ENCODE measurements at places on chromosomes 4 and X.

GRCh38 chr4:181138116-181138515 is 1105.1 kb upstream of the TENM3 start:
- DNase-seq = no peak

DNA sequence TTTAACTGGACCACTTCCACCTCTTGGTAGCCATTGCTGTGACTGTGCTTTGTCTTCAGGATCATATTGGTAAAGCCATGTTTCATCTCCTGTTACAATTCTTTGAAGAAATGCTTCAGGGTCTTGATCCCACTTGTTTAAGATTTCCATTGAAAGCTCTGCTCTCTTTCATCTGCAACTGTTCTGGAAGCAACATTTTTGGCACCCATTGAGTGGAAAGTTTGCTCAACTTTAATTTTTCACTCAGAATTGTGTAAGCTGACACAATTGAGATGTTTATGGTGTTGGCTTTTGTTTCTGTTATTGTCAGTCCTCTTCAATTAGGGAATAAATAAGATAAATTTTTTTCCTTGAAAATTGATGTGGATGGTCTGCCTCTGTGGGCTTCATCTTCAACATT is 237.4 kb downstream of the MAPK10 start:
- DNase-seq = no peak

GRCh38 chrX:102978594-102978993 is 41.5 kb downstream of the RAB40AL start:
- no peak for DNase-seq

DNA sequence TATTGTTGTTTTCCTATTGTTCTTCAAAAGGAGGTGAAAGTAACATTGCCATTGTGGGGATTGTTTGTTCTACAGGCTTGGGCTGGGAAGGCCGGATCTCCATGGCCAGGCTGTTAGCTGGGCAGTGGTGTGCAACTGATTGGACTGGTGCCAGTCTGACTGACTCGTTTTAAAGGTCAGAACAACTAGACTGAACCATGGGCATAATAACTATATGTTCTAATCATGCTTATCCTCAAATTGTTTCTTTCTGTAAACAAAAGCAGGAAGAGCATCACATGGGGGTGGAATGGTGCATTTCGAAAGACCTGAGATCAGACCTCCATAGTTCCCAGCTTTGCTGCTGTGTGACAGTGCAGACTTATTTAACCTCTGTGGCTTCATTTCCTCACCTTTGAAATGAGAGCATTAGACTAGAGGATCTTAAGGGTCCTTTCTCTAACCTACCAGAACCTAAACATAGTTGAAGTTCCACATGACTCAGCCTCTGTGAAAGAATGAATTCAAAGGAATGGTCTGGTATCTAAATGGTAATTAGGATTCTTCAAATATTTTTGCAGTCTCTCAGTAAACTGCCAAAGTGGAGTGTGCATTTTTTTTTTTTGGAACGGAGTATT is 66.7 kb upstream of the PGRMC2 start:
- DNase-seq = peak; percentile 38

DNA sequence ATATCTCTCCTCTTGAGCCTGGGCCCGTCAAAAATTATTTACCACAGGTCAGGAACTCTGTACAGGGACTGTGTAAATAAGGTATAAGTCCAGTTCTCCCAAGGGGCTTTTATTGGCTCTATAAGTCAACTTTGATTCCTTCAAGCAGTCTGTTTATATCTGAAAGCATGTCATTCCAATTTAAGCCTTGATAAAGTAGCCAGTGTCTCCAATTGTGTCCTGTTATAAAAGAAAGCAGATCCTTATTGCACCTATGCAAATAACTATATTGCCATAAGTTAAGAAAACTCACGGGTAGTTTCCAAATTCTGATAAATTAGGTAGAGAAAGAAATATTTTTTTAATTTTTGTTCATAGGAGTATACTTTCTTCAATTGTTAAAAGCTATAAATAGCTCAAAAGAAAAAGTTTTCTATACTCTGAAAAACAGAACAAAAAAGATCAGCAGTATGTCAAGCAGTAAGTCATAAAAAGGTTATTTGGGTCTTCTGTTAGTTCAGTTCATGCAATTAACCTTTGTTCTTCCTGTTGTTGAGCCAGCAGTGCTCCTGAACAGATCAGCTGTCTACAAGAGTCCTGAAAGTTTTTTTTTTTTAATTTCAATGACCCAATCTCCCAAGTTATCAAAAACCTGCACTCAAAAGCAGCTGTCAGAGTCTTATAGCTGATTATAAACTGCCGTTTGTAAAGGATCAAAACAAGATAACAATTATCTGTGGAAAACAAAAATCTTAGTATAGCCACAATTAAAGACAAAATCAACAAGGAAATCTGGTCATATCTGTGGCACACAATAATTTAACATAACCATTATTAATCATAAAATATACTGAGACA is 178.4 kb upstream of the GALNT7 start:
- DNase-seq = no peak

DNA sequence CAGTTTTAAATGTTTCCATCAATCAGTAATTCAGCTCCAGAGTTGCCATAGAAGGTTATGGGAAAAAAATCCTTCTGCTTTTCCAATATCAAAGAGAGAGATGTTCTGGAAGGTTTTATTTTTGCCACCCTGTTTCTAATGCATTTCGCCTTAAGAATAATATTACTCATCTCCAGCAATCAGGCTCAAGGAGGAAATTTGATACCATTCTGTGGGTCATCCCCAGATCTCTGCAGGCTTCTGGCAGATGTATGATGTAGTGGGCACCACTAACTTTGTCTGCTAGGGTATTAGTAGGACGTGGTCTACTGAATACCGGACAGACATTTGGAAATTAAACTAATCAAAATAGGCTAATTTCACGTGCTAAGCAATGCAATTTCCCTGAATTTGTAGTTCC is 645.4 kb upstream of the TENM3 start:
- DNase-seq = no peak

GRCh38 chr4:117063961-117064696 is 21.2 kb downstream of the TRAM1L1 start:
- no peak for DNase-seq

GRCh38 chr4:121400632-121401031 is 19.8 kb upstream of the QRFPR start:
- no peak for DNase-seq

DNA sequence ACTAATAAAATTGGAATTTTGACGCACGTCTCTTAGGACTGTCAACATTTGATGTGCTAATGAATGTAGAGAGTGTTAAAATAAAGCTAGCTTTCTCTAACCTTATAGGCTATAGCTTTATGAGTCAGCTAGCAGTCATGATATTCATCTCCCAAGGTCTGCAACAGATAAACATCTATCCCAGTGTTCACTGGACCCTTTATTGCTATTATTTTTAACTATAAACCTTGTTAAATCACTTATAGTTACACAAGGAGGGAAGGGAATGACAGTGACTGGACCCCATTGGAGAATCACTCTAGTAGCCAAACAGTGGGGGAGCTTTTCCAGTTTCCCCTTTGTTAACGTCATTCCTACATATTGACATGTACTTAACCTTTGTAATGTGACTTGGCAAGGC is 67.9 kb upstream of the SHISA3 start:
- no peak for DNase-seq

- DNase-seq = no peak
These were observed 89.4 kb upstream of the TRIM2 start for GRCh38 chr4:153114771-153115321.

GRCh38 chr4:115763051-115763450 is 649.6 kb upstream of the NDST4 start:
- DNase-seq = no peak

- DNase-seq = no peak
These were observed 11.2 kb downstream of the CDKN2AIP start for GRCh38 chr4:183455431-183456195.

DNA sequence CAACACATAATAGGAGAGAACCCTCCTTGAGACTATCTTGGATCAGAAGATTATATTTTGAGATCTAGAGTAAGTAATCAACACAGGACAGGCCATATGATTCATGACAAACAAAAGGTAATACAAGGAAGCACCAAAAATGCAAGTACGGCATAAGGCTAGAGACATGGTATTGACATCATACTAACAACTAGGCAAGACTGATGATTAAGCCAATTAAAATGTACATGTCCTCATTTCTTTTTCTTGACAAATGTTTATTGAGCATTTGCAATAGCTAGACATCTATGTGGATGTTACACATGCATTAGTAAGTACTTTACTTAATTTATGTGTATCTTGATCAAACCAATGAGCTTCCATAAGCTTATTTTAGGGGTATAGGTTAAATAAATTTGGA is 695.7 kb upstream of the GALNTL6 start:
- DNase-seq = no peak

GRCh38 chr4:151801547-151802516 is 41.0 kb upstream of the GATB start:
- DNase-seq = peak; percentile 48

- DNase-seq = no peak
These were observed 266.4 kb downstream of the RAPGEF2 start for GRCh38 chr4:159369256-159369655.

- no peak for DNase-seq
These were observed 38.2 kb downstream of the HTRA3 start for GRCh38 chr4:8307714-8308113.

DNA sequence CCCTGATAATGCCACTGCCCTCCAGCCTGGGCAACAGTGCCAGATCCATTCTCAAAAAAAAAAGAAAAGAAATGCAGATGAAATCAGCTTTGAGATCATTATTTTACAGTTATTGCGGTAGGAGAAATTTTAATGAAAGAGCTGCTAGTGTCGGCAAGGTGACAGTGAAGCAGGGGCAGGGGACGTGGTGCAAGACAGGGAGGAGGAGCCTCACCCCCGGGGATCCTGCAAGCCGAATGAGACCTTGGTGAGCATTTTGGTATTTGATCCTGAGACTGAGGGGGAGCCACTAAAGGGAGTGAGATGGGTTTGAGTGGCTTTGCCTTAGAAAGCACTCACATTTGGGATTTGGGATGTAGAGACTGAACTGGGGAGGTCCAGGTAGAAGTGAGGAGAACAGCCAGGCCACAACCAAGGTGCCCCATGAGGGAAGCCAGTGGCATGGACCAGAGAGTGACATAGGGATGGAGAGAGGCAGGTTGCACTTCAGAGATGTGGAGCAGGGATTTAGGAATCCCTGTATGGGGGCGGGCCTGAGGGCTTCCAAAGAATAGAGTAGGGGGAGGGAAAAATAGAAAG is 23.6 kb downstream of the RBM10 start:
- no peak for DNase-seq

GRCh38 chr4:15339737-15340136 is 88.1 kb upstream of the C1QTNF7 start:
- no peak for DNase-seq

- no peak for DNase-seq
These were observed 426 bp downstream of the PORCN start for GRCh38 chrX:48509245-48509590.

- DNase-seq = no peak
These were observed 41.6 kb downstream of the TIGD2 start for GRCh38 chr4:89152972-89153371.

DNA sequence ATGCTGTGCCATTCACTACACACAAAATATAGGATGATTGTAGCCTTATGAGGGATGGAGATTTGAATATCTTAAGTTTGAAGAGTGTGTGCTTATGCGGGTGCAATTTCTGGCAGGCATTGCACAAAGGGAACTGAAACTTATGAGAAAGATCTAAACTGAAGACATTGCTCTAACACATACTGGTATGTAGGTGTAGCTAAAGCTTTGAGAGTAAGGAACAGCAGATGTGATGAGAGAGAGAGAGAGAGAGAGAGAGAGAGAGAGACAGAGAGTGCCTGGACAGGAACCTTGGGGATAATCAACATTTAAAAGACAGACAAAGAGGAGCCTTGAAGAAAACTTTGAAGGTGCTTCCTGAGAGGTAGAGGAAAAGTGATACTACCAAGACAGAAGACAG is 379.7 kb downstream of the SPRY1 start:
- no peak for DNase-seq

DNA sequence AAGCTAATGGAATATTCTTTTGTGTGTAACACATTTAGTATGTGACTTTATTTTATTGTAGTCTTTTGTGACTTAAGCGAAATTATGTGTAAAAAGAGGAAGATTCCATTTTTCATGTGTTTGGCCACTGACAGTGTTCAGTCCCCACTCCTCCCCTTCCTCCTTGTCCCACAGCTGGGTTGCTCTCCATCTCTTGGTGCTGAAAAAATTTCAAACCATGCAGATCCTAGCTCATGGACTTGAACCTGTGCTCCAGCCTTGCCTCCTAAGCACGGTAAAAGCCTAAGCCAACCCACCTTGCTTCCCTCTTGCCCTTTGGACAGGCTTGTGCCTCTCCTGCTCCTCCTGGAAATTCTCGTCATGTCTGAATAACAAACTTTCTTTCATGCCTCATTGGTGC is 2008.5 kb upstream of the TENM3 start:
- DNase-seq = no peak

GRCh38 chr4:16206848-16207247 is 19.4 kb downstream of the TAPT1 start:
- DNase-seq = no peak

- no peak for DNase-seq
These were observed 5.2 kb upstream of the PRKG2 start for GRCh38 chr4:81220271-81220670.

GRCh38 chr4:38539501-38539900 is 124.5 kb upstream of the KLF3 start:
- DNase-seq = no peak
